ENCODE measurements at places on chromosomes 11 and 22. TPM values are rescaled to one million over a fixed set of nuclear protein-coding genes. Genes with fewer than 3 reads are reported as not detected.

Gene SPON1
- total RNA-seq: 4.6 TPM

Gene DDX6
- 118 TPM for total RNA-seq

Gene ST14
- total RNA-seq: 4.5 TPM

Gene NF2
- total RNA-seq: 56.5 TPM

Gene OR1S1
- not detected for total RNA-seq

Gene CHRNA10
- total RNA-seq: 0.66 TPM

Gene RFPL2
- 0.15 TPM for total RNA-seq

Gene GTPBP1
- total RNA-seq: 71.4 TPM

Gene ANO5
- 6.2 TPM for total RNA-seq

Gene TP53AIP1
- not detected for total RNA-seq

Gene SMC1B
- total RNA-seq: not detected

Gene OR2D2
- total RNA-seq: not detected

Gene WDR74
- total RNA-seq: 153 TPM

Gene KRTAP5-8
- not detected for total RNA-seq

Gene KCNE3
- total RNA-seq: 26.7 TPM

Gene IGSF9B
- 6.1 TPM for total RNA-seq

Gene SELENOM
- 14.6 TPM for total RNA-seq
